ENCODE measurements at places on chromosomes 16 and 17.

GRCh38 chr16:80210787-80211186 lies 330.0 kb upstream of the DYNLRB2 start:
- DNase-seq, result no peak

- no peak for DNase-seq
Measured at GRCh38 chr17:17892009-17892408, 55.2 kb upstream of the SREBF1 start.

GRCh38 chr16:677316-678190 lies 2.1 kb downstream of the RHBDL1 start:
- DNase-seq, result no peak

GRCh38 chr16:56372013-56372634 lies 53.2 kb downstream of the AMFR start:
- no peak for DNase-seq

DNA sequence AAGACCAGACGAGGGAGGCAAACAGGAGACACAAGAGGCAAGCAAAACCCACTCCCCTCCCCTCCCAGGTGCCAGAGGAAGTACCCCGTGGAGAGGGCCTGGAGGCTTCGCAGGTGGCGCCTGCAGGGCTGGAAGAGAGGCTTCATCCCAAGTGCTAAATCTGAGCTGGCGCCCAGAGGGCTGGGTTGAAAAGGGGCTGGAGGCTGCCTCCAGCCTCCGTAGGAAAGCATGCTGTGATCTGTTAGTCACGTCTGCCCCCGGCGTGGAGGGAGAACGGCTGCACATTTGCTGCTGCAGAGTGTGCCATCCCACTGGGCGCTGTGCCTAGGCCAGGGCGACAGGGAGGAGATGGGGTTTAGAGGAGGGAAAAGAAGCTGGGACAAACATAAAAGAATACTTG lies 16.9 kb downstream of the RPH3AL start:
- DNase-seq, result no peak

GRCh38 chr17:28527859-28528258 lies 21.7 kb downstream of the FOXN1 start:
- no peak for DNase-seq

GRCh38 chr16:19162085-19162484 lies 6.0 kb upstream of the SYT17 start:
- DNase-seq, result no peak

- DNase-seq, result no peak
Measured at GRCh38 chr16:86734543-86735460, 156.5 kb downstream of the FOXL1 start.

GRCh38 chr16:49703483-49703882 lies 152.4 kb downstream of the ZNF423 start:
- DNase-seq, result no peak

GRCh38 chr16:10668322-10669045 lies 26.2 kb downstream of the TEKT5 start:
- peak; percentile 48 for DNase-seq

DNA sequence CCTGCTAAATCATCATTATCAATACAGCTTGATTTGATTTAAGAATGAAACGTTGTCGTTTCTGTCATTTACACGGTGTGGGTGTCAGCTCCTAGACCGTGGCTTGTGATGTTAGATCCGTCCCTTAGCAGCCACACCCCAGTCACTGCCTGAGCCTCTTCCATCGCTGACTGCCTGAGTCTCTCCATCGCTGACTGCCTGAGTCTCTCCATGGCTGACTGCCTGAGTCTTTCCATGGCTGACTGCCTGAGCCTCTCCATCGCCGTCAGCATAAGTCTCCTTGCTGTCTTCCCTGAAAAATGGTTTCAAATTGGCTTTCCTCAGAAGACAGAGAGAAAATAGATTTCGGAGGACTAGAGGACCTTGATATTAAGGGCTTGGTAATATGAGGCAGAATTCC lies 53.8 kb upstream of the CMIP start:
- no peak for DNase-seq

GRCh38 chr16:29743827-29744531 lies 1.8 kb downstream of the C16orf54 start:
- no peak for DNase-seq

DNA sequence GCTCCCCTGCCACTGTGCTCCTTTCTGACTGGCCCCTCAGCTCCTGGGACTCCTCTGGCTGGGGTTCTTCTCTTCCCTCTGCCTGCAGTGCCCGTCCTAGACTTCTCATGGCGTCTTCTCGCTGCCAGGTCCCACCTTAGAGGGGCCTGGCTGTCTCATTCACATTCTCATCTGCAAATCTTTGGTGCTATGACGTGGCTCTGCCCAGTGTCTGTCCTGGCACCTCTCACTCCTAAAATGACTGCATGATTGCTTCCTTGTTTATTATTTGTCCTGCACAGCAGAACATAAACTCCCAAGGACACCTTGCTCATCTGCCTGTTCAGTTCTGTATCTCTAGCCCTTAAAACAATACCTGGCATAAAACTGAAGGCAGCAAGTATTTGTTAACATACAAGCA lies 18.5 kb upstream of the ALDH3A2 start:
- DNase-seq, result no peak

DNA sequence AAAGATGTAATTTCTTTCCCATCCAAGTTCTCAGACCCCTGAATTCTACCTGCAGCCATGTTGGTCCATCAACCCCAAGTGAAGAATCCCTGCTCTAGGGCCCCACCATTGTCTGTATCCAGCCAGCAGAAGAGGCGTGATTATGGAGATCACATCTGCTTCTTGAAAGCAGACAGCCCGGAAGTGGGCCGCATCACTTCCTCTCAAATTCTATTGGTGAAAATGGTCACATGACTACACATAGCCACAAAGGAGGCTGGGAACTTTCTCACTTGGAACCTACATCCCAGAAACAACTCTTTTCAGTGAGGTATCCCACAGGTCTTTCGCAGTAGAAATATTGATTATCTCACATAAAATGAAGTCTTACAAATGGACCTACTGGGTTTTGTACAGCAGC lies 40.1 kb downstream of the IL4R start:
- DNase-seq, result no peak

- DNase-seq, result no peak
Measured at GRCh38 chr17:5127910-5128309, 12.1 kb downstream of the USP6 start.

GRCh38 chr17:56917559-56918296 lies 3.9 kb upstream of the TRIM25 start:
- no peak for DNase-seq

DNA sequence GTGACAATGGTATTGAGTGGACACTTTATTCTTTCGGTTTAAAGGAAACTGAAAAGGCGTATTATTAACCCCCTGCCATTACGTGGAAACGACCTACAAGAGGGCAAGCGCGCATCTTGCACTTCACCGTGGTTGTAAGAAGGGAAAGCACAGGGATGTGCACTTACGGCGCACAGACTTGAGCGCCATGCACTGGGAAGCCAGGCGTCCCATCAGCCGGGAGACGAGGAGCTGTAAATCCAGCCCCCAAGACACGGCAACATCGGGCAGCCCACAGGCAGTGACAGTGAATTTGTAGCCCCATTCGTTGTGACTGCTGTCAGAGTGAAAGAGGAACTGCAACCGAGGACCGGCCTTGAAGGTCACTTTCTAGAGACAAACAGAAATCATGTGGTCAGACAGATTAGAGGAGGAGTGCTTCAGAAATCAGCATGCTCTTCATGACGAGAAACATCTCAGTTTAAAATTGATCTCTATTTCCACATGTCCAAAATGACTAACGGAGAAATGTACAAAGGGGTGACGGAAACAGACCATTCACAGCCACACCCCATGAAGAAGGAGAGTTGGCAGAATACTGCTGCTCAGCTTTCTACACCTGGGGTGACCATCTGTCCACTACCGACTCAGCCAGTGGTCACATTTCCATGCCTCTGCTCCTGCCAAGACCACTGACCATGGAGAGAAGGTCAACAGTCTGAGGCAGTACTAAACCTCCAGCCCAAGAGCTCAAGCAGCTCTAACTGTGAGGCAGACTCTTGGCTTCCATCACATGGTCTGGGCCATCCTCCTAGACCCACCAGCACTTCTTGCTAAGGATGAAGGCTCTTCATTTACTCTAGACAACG lies 68.6 kb downstream of the ZZEF1 start:
- DNase-seq, result no peak

GRCh38 chr17:31062346-31062745 lies 32.4 kb upstream of the NF1 start:
- no peak for DNase-seq

- no peak for DNase-seq
Measured at GRCh38 chr17:192666-193425, 11.4 kb upstream of the DOC2B start.

DNA sequence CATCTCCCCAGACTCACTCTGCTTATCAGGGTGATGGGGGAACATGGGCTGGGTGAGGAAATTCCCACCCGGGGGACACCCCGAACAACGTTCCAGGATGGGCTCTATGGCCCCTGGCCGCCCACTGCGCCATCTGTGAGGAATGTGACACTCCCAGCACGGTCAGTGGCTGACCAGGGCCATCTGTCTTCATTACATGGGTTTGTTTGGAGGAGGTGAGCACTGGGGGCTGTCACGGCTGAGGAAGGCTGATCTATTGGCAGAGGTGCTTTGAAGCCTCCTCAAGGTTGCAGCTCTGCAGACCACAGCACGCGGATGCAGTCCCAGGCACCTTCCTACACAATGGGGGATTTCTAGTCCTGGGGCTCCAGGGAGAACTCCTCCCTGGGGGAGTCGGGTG lies 214.1 kb upstream of the FOXF1 start:
- no peak for DNase-seq

Data from HTR-8/SVneo (cell line).